Chondrocyte (in vitro differentiated cells): ENCODE measurements at places on chromosomes 12 and 14.

DNA sequence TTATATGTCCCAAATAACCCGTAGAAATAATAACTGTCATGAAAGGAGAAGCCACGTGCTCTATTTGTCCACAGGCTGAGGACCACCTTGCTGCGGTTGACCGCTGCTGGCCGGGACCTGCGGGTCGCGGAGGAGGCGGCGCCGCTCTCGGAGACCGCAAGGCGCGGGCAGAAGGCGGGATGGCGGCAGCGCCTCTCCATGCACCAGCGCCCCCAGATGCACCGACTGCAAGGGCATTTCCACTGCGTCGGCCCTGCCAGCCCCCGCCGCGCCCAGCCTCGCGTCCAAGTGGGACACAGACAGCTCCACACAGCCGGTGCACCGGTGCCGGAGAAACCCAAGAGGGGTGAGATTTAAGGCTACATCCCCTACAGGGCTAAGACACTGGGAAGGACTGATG, 21.0 kb downstream of the RPGRIP1 start:
- no peak for DNase-seq

DNA sequence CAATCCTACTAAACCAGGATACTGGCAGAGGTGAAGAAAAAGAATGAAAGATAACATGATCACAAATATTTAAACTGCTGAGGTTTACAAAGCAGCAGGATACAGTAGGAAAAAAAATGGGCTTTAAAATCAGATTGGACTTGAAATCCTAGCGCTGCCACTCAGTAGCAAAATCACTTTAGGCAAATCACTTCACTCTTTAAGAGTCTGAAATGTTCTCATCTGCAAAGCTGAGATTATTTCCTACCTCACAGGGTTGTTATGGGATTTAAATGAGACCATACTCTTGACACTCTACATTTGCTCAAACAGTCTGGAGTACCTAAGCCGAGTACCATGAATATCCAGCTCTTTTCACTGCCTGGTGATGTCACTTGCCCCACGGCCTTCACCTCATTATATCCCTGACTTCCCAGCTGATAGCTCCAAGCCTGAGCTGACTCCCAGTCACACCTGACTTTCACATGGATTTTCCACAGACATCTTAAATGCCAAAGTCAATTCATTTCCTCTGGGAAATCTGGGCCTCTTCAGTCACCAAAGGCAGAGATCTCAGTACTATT, 60.2 kb downstream of the UBR7 start:
- no peak for DNase-seq

- no peak for DNase-seq
Measured at GRCh38 chr14:101593411-101594238, 32.3 kb downstream of the DIO3 start.

GRCh38 chr14:20440465-20440864, 4.5 kb upstream of the KLHL33 start:
- no peak for DNase-seq

DNA sequence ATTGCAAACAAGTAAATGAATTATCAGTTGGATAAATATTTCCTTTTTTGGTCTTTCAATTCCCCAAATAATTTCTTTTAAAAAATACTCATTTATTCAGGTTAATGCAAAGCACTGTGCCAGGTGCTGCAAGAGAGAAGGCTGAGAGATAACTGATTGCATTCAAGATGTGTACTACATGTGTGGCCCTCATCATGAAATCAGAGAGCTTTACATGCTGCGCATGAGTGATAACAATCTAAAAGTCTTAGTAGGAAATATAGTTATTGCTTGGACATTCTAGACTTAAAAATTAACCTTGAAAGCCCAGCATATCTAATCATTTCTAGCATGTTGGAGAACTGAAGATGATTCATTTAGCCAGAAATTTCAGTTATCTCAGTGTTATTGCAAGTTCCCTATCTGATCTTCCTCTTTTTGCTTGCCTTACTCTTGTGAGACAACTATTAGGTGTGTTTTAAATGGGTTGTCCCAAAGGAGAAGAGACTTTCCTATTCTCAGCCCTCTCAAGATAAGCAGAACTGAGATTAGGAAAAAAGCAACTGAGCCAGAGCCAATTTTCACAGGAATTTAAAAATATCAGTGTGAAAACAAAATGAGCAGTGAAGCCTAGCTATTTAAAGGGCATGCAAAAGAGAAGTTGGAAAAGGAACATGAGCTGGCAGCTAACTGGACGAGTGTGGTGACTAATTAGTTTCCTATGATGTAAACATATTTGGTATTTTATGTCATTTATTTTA, 60.9 kb downstream of the PLEKHA5 start:
- no peak for DNase-seq

DNA sequence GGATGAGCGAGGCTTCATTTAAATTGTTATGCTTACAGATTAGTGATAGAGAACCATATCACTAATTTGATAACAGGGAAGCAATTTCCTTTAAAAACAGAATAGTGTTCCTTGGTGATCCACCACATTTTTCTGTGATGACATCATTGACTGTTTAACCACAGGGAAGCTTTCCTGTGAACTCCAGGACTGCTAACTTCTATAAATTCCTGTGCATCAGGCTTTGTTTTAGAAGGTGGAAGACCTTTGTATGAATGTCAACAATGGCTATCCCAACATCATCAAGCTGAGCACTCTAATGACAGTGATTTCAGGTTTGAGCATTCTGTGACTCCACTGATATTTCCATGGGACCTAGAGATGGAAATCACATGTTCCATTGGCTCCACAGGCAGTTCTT, 177.1 kb downstream of the RMST start:
- DNase-seq, result no peak

DNA sequence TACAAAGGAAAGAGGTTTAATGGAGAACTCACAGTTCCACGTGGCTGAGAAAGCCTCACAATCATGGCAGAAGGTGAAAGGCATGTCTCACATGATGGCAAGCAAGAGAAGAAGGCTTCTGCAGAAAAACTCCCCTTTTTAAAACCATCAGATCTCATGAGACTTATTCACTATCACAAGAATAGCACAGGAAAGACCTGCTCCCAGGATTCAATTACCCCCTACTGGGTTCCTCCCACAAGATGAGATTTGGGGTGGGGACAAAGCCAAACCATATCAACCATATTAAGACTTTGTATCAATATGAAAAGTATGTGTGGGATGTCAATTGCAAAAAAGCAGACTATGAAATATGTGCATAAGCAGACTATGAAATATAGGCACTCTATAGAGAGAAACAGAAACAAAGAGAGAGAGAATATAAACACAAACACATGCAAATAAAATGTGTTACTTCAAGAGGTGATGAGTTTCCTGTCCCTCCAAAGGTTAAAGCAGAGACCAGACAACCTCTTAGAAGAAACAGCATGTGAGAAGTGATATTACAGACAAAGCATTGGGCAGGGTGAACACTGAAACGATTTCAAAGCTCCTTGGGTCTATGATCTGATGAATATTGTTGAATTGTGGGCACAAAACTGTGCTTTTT, 151.2 kb upstream of the KRR1 start:
- no peak for DNase-seq

GRCh38 chr12:9651265-9651729, 18.2 kb upstream of the CLEC2D start:
- no peak for DNase-seq

GRCh38 chr14:24670594-24670993, 36.6 kb upstream of the GZMB start:
- no peak for DNase-seq

- DNase-seq, result no peak
Measured at GRCh38 chr12:72679147-72679757, 407.1 kb downstream of the TRHDE start.
